ENCODE measurements at places on chromosomes 6 and 20. TPM values are rescaled to one million over a fixed set of nuclear protein-coding genes. Genes with fewer than 3 reads are reported as not detected.

COL21A1 gene
- not detected for total RNA-seq

EFCAB8 gene
- 0.55 TPM for total RNA-seq

HSPA12B gene
- total RNA-seq = not detected

LY6G6D gene
- not detected for total RNA-seq

KCNK15 gene
- total RNA-seq = not detected

GRM4 gene
- total RNA-seq = not detected

HLA-DQB2 gene
- not detected for total RNA-seq

DNA sequence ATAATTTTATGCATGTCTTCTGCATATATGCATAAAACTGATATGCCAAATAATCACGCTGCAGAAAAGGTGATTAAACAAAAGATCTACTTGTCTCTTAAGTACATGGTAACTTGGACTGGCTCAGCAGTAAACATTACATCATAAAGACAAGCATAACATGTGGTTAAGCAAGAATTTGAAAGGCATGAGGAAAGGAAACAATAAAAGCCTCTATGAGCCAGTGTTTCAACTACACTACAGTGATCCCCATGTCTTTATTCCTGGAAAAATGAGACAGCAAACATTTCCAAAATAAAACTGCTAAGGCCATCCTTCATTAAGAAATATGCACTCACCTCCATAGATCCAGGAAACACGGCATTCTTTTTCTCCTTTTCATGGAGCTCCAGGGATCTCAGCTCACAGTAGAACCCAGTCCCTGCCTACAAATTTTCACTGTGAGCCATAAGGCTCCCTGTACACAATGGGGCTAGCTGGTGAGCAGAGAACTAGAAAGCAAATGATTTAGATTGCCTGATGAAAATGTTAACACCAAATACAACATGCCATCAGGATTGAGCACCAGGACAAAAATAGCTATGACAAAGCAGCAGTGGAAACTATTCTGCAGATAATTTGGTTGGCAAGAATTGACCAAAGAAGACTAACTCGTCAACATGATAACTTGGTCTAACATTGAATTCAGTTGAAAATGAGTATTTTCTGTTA lies 156.1 kb downstream of the COL21A1 start:
- H3K27me3 ChIP-seq = no peaks in the 10 kb centered on the region
- no peak for DNase-seq
- no peak overlapping the region for H3K4me3 ChIP-seq
- no peak overlapping the region for H3K27ac ChIP-seq
- H3K4me1 ChIP-seq = no peaks in the 10 kb centered on the region

- peaks cover 13% of the 10 kb centered on the region for H3K27me3 ChIP-seq
- H3K4me1 ChIP-seq = no peaks in the 10 kb centered on the region
- H3K36me3 ChIP-seq = no peaks in the 10 kb centered on the region
Measured at GRCh38 chr20:36399969-36400545, 93.9 kb downstream of the DLGAP4 start.

GRCh38 chr6:30184417-30185031 lies 21.2 kb downstream of the TRIM15 start:
- H3K4me1 ChIP-seq = no peaks in the 10 kb centered on the region
- peaks cover 7% of the 10 kb centered on the region for H3K27me3 ChIP-seq
- no peak for DNase-seq
- peaks cover 58% of the 10 kb centered on the region for H3K36me3 ChIP-seq

- no peak for DNase-seq
Measured at GRCh38 chr6:16178351-16178750, 49.5 kb downstream of the MYLIP start.

DNA sequence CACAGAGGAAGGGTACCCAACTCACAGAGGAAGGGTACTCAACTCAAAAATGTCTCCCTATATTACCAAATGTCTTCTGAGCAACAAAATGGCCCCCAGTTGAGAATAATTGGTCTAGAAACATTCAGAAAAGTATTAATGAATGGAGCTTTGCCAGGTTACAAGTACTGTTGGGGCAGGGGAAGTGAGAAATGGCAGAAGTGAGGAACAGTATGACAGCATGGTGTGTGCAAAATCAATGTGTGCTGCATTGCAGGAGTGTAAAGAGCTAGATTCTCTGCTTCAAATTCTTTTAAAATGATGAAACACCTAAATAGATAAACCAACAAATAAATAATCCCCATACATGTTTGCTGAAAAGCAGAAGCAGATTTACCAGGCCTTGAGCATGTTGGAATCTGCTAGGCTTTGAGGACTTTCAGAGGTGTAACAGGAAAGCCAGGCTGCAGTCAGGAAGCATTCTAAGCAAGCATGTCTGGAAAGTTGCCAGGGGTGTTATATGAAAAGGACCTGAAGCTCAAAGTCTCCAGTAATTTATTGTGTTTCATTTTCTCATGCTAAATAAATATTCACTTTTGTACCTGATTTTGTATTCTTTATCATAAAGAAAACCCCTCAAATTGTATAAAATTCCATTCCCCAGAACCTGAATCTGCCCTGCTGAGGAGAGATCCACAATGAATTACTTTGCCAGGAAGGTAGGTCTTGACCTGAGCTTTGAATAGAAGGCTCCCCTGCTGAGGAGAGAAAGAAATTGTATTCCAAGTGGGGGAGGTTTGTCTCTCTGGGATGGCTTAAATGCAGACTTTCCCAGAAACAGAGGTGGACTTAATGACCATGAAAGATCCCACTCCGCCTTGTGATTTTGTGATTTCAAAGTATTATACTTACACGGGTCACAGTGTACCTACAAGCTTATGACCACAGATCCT lies 265.0 kb upstream of the MARCKS start:
- no peaks in the 10 kb centered on the region for H3K4me1 ChIP-seq
- H3K27ac ChIP-seq = no peak overlapping the region
- DNase-seq = no peak
- no peaks in the 10 kb centered on the region for H3K27me3 ChIP-seq
- H3K36me3 ChIP-seq = no peaks in the 10 kb centered on the region
- H3K4me3 ChIP-seq = no peak overlapping the region

- no peaks in the 10 kb centered on the region for H3K4me1 ChIP-seq
- no peak for DNase-seq
- H3K4me3 ChIP-seq = no peak overlapping the region
- peaks cover 2% of the 10 kb centered on the region for H3K27me3 ChIP-seq
- H3K27ac ChIP-seq = no peak overlapping the region
Measured at GRCh38 chr6:142035890-142036289, 96.8 kb upstream of the GJE1 start.

DNA sequence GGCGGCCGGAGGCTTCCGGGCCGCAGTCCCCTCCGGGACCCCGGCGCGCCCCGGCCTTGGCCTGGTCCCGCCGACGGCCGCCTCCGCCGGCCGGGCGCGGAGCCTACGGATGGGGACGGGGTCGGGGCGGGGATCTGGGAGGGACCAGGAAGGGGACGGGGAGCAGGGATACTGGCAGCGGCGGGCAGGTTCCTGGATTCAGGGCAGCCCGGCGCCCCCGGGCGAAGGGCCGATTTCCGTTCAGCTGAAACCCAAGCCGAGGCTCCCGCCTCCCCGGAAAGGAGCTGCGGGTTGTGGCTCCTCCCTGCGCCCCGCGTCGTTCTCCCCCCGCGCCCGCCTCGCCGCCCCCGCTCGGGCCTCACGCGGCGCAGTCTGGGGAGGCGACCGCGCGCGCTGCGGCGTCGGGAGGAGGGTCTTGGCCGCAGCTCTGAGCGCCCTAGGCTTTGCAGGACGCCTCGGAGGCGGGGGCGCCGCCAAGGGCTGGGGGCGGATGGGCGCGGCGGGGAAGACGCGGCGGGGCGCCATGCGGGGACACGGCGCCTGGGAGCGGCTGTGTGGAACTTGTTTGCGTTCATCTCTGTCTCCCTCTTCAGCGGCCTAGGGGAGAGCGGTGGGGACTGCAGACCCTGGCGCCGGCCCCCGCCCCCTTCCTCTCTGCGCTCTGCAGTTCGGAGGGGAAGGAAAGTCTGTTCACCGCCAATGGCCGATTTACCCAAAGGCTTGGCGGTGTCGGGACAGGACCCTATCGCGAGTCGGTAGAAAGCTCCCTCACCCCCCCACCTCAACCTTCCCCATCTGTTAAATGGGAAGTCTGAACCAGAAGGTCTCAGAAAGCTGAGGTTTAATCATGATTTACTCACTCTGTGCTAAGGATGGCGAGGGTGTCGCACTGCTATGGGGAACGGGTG lies 22.7 kb upstream of the TMEM181 start:
- H3K4me3 ChIP-seq = peak overlapping the region; percentile 59
- peaks cover 48% of the 10 kb centered on the region for H3K27me3 ChIP-seq
- DNase-seq = peak; percentile 47
- H3K36me3 ChIP-seq = peaks cover 2% of the 10 kb centered on the region
- peaks cover 14% of the 10 kb centered on the region for H3K4me1 ChIP-seq

- H3K4me3 ChIP-seq = no peak overlapping the region
- H3K36me3 ChIP-seq = no peaks in the 10 kb centered on the region
- H3K27ac ChIP-seq = no peak overlapping the region
- H3K4me1 ChIP-seq = no peaks in the 10 kb centered on the region
- no peak for DNase-seq
Measured at GRCh38 chr6:72040111-72040510, 153.8 kb downstream of the RIMS1 start.

DNA sequence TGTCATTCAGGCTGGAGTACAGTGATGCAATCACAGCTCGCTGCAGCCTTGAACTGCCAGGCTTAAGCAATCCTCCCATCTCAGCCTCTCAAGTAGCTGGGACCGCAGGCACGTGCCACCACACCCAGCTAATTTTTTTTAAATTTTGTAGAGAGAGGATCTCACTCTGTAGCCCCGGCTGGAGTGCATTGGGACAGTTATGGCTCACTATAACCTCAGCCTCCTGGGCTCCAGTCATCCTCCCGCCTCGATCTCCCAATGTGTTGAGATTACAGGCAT lies 86.5 kb downstream of the SERAC1 start:
- H3K4me1 ChIP-seq = peaks cover 9% of the 10 kb centered on the region
- no peak overlapping the region for H3K4me3 ChIP-seq
- DNase-seq = no peak
- H3K27ac ChIP-seq = no peak overlapping the region
- no peaks in the 10 kb centered on the region for H3K27me3 ChIP-seq

DNA sequence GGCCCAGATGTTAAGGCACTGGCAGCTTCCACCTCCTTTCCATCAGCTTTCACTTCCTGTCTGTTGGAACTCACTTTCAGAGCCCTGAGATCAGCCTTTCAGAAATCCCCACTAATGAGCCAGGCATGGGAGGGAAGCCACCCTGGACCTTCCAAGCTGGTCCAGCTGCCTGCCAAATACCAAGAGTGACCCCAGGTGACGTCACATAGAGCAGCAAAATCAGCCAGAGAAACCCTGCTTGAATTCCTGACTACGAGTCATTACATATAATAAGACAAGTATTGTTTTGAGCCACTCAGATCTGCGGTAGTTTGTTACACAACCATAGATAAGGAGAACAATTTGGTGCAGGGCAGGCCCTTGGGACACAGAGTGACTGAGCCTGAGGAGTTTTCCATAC lies 556.0 kb upstream of the JAG1 start:
- H3K27ac ChIP-seq = no peak overlapping the region
- H3K27me3 ChIP-seq = no peaks in the 10 kb centered on the region
- H3K36me3 ChIP-seq = no peaks in the 10 kb centered on the region
- no peak for DNase-seq
- no peaks in the 10 kb centered on the region for H3K4me1 ChIP-seq

- H3K27ac ChIP-seq = no peak overlapping the region
- H3K4me1 ChIP-seq = no peaks in the 10 kb centered on the region
- H3K36me3 ChIP-seq = no peaks in the 10 kb centered on the region
Measured at GRCh38 chr6:21454262-21454661, 139.3 kb upstream of the SOX4 start.

DNA sequence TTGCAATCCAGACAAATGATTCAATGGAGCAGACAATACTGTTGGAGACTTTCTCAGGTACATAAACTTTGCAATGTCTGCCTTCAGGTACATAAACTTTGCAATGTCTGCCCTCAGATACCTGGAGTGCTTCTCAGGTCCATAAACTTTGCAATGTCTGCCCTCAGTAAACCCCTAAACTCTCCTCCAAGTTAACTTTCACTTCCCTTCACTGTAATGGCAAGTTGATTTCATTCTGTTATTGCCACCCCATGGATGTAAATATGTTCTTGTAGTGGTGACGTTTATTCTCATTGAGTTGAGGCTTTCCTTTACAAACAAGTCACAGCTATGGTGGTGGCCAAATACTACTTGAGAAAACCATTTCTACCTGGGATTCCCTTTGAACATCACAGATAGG lies 338.8 kb downstream of the EPM2A start:
- H3K27me3 ChIP-seq = no peaks in the 10 kb centered on the region
- DNase-seq = no peak
- H3K36me3 ChIP-seq = no peaks in the 10 kb centered on the region
- H3K27ac ChIP-seq = no peak overlapping the region
- H3K4me3 ChIP-seq = no peak overlapping the region

- H3K4me1 ChIP-seq = no peaks in the 10 kb centered on the region
- no peak for DNase-seq
- H3K27me3 ChIP-seq = no peaks in the 10 kb centered on the region
Measured at GRCh38 chr6:66896415-66896814, 1189.4 kb upstream of the EYS start.

GRCh38 chr6:49835140-49835539 lies 31.2 kb downstream of the CRISP1 start:
- H3K27ac ChIP-seq = no peak overlapping the region
- H3K36me3 ChIP-seq = no peaks in the 10 kb centered on the region
- no peaks in the 10 kb centered on the region for H3K27me3 ChIP-seq
- H3K4me1 ChIP-seq = no peaks in the 10 kb centered on the region
- DNase-seq = no peak
- H3K4me3 ChIP-seq = no peak overlapping the region

DNA sequence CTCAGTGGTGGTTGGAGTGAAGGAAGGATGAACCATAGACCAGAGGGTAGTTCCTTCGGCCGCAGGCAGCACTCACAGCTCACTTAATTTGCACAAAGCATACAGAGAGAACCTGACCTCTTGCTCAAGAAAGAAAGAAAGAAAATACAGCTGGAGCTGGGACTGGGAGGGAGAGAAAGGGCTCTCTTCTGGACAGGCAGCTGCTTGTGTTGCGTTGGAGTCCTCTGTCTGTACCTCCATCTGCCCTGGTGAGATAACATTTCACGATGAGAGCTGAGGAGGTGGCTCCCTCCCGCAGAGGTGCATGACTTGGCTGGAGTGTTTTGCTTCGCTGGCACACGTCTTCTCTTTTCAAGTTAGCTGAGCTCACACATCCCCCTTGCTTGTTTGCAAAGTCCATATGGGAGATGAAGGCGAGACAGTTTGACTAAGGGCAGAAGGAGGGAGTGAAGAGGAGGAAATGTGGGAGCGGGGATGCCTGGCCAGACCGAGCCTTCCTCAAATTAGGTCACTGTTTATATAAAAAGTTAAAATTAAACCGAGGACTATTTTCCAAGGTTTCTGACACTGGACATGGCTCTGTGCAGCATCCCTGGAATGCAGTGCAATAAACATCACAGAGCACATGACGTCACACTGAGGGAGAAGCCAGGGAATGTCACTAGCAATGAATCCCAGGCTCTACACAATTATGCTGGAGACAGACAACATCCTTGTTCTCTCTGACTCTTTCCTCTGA lies 359.4 kb downstream of the CD83 start:
- H3K36me3 ChIP-seq = peaks cover 3% of the 10 kb centered on the region
- no peak overlapping the region for H3K27ac ChIP-seq
- no peak for DNase-seq
- H3K4me3 ChIP-seq = no peak overlapping the region
- H3K4me1 ChIP-seq = no peaks in the 10 kb centered on the region
- no peaks in the 10 kb centered on the region for H3K27me3 ChIP-seq
